ENCODE measurements at places on chromosomes 4 and X.

GRCh38 chr4:28267166-28267565 is 1406.5 kb downstream of the STIM2 start:
- no peak for DNase-seq

- no peak for DNase-seq
Measured at GRCh38 chrX:52585892-52586291, 68.8 kb downstream of the SSX7 start.

GRCh38 chr4:39528061-39528465 is 824 bp upstream of the UGDH start:
- peak; percentile 94 for DNase-seq

GRCh38 chrX:15497865-15498264 is 2.7 kb upstream of the BMX start:
- no peak for DNase-seq

DNA sequence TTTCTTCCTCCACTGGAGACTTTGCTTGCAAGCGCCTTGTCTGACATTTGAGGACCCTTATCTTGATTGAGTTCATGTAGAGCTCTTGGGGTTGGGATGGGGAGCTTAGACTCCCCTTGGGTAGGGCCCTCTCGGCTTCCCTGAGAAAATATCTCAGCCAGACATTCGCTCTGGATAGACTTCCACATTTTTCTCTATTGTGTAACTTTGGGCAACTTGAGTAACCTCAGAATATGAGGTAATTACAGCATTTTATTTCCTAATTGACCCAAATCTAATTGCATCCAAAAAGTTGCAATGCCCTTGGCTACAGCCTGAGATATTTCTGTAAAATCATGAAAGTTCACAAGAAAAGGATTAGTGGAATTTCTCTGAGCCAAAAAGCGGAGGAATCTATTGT is 102.8 kb upstream of the MXRA5 start:
- no peak for DNase-seq
